ENCODE measurements at places on chromosomes 3 and 15.

GRCh38 chr3:72246685-72247084 lies 461.7 kb upstream of the PROK2 start:
- DNase-seq, result no peak

DNA sequence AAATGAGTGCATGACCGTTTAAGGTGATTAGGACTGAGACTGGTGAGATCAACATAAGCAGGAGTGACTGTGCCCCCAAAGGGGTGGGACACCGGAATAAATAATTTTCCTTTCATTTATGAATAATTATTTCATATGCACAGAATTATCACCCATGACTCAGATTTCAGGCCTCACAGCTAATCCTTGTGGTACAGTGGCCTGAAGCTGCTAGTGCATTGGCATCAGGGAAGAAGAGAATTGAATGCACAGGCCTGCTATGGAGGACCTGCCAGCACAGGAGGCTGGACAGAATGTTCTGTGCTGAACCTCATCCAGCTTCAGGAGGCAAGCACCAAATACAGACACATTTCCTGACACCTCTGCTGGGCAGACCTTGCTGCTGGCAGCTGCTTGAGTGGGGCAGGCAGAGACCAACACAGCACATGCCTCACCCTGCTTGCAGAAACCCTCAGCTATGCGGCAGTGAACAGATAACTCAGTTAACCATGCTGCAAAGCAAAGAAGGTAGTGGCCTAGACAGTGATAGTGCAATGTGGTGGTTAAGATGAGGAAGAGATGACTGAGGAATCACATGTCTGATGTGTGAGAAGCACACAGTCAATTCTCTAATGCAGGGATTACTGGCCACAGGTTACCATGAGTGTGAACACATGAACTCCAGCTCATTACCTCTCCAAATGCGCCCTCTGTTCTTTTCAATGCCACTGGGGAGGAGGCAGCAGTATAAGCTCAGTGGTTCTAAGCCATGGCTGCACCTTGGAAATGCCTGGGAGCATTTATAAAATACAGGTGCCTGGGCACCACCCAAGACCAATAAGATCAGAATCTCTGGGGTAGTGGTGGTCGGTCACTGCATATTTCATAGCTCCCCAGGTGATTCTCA lies 68.1 kb upstream of the SCN5A start:
- DNase-seq, result no peak

GRCh38 chr3:11159421-11159904 lies 5.2 kb downstream of the HRH1 start:
- DNase-seq, result no peak

- DNase-seq, result no peak
Measured at GRCh38 chr3:19267040-19267439, 118.7 kb downstream of the KCNH8 start.

GRCh38 chr15:31516440-31516839 lies 189.8 kb downstream of the KLF13 start:
- no peak for DNase-seq

DNA sequence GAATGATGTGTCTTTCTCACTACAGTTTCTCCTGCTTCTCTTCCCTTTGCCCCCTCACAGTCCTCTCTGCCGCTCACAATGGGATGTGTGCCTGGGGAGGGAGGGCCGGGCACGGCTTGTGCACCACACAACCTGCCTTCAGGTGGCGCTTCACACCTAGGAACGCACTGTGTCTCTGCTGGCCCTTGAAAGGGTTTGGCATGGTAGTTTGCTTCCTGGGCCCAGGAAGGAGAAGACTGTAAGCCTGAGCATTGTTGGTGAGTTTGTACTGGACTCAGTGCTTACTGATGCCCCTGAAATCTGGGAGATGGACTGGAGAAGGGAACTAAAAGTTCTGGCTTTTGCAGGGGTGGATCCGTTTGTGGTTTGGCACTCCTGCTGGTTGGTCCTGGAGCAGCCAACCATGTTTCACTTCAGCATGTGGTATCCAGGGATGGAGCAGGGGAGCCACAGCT lies 9.2 kb downstream of the ALPK3 start:
- DNase-seq, result no peak

GRCh38 chr3:132456571-132456970 lies 39.3 kb downstream of the DNAJC13 start:
- no peak for DNase-seq
